ENCODE measurements at places on chromosomes 16 and 17.

DNA sequence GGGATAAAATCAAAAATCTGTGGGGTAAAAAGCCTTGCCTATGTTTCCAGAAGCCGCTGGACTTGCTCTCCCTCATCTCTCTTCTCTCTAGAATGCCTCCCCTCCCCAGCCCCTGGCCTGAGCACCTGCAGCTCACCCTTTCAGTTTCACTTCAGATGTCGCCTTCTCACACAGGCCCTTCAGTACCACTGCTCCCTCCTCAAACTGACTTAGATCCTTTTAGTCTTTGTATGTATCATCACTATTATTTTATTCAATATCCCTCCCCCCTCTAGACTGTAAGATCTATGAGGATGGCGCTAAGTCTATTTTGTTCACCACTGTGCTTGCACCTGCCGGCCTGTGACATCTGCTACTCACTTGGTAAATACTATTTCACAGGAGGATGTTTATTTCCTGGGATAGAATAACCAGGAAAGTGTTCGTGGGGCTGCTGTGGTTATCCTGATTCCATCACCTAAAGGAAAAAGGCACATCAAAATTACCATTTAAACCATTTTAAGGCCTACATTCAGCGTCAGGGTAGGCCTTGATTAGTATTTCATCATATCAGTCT, 122.3 kb downstream of the MRTFB start:
- no peak for DNase-seq

- no peak for DNase-seq
Observed at GRCh38 chr16:15477802-15478201, 43.4 kb downstream of the BMERB1 start.

- no peak for DNase-seq
Observed at GRCh38 chr17:45907750-45908395, 13.5 kb downstream of the MAPT start.

DNA sequence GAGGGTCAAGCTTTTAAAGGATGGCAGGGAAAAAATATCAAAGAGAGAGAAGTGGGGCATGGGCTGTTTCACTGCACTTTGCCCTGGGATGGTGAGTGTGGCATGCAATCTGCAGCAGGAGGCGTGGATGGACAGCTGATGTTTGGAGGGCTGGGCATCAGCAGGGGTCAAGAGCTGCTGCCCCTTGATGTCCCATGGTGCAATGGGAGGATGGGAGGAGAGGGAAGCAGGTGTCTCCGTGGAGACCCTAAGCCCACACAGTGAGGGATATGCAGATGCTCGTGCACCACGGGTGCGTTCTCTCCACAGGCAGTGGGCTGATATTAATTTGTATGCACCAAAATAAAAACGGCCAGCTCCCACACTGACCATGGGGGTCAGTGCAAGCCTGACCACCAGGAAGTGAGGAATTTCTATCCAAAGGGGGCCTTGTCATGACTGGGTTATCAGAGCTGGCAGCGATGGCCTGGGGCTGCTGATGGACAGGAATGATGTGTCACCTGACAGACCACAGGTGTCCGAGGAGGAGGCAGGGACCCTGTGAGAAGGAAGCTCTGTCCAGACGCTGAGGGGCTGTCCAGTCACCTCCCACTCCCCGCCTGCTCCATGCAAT, 183.6 kb downstream of the IRF8 start:
- DNase-seq: no peak

- DNase-seq: no peak
Observed at GRCh38 chr17:17831208-17832031, 5.4 kb downstream of the SREBF1 start.

DNA sequence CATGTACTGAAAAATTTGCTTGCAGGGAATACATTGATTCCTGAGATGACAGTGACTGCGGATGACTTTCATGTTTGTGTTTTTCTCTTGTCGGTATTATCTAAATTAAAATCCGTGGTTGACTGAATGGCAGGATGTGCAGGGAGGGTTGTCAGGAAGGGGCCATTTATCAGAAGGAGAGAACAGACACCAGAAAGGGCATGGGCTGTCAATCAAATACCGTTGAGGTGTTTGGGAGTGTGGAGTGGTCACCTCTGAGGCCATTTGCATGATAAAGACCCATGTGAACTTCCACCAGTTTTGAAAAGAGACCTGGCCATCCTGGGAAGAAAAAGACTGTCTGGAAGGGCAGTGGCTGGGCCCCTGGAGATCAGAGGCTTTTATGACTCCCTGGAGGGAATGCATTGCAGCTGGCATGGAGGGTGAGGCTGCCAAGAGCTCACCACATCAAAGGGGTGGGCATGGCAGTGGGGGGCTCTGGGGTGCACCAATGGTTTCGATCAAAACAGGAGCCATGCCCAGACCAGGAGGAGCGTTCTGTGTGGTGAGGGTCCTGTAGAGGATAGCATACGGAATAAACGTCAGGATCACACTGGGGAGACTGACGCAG, 67.1 kb downstream of the CYLD start:
- no peak for DNase-seq

DNA sequence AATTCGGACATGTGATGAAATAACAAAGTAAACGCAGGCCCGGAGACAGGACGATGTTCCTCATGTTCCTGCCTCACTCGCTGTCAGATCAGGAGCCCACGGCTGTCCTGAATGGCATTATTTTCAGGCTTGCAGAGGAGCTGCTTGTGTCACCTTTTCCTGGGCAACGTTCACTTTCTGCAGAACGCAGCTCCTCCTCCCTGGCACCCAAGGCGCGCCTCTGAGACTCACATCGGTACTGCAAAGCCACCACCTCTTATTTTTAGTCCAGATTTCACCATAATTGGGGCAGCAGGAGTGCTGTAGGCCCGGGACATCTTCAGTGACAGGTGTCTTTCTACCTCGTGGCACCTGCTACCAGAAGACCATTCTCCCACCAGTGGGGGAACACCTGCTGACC, 8.0 kb upstream of the C16orf96 start:
- DNase-seq: no peak

DNA sequence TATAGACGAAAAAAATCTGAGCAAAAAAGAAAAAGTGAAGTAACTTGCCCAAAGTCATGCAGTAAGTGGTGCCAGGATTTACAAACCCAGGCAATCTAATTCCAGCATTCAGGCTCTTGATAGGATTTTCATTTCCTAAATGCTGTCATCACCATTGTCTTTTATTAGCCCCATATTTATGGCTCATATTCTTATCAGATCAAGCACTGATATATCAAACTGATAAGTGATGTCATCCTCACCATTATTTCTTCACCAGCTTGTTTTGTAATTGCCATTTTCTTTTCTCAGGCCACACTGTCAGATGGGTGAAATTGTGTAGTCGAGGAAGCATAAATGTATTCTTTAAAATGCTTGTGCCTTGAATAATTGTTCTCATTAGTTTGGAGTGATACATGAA, 1.3 kb downstream of the RAD51C start:
- DNase-seq: no peak

DNA sequence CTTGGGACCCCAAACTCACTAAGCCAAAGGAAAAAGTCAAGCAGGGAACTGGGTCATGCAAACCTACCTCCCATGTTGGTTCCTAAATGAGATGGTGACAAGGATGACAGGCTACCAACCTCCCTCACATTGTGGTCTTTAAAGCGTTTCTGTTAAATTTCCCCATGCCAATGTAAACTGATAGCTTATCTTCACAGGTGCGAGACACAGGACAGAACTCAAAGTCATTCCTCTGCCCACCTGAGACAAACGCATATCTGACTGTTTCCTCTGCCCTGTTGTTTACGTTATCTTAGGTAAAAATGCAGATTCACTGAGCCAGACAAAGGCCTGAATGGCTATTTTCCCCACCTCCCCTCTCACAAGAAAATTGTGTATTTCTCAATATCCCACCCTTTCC, 19.0 kb upstream of the CD300E start:
- no peak for DNase-seq

- DNase-seq: no peak
Observed at GRCh38 chr16:50144211-50144610, 8.9 kb upstream of the TENT4B start.

DNA sequence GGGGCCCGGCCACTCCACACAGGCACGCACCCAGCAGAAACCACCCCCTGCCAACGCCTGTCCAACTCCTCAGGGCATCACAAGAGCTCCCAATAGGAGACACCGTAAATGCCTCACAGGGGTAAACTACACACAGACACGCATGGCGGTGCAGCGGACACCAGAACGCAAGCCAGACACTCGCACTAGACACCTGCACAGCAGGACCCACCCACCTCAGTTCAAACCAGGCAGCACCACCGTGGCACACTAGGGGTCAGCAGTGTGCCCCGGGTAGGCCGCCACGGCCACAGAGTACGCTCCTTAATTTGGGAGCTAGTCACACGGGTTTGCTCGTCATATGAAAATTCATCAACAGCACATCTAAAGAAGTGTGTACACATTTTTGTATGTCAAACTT, 3.4 kb downstream of the SLC38A10 start:
- DNase-seq: no peak

- no peak for DNase-seq
Observed at GRCh38 chr17:17494499-17494869, 1.7 kb downstream of the RASD1 start.

DNA sequence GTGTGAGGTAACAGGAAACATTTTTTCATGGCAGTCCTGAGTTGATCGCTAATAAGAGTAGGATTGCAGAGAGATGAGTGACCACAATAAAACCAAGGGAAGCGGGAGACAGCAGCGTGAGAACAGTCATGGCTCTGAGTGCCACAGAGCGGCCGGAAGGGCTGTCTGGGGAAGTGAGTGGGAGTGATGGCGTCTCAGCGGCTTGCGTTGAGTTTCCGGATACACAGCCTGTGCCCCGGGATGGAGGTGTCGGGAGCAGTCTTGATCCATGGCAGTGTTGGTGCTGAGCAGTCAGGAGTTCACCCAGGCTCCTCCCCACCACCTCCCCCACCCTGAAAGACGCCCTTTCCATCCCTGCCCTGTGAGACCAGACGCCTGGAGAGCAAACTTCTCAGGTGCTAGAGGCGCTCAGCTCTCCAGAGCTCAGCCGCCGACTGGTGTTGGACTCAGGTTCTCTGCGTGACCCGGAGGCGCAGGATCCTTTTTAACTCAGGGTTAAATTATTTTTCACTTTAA, 59.8 kb downstream of the BANP start:
- DNase-seq: no peak

DNA sequence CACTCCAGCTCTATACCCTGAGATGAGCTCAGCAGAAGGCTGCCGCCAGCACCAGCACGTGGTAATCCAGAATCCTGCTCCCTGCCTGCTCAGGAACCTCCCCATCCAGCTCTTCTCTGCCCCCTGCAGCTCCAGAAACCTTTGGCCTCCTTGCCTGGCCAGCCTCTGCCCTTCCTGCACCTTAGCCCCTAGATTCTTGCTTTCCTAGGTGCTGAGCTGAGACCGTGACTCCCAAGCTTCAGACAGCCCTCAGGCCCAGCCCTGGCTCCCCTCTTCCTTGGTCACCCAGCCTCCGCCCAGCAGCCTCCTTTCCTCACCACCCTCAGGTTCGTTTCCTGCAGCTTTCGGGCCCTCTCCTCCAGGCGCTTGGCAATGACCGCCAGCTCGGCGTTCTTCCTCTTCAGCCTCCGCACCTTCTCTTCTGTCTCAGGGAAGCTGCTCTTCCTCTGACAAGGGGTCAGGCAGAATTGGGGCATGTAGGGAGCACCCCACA, 2.6 kb downstream of the TSPOAP1 start:
- no peak for DNase-seq

- DNase-seq: no peak
Observed at GRCh38 chr17:82386881-82387704, 15.5 kb downstream of the UTS2R start.

DNA sequence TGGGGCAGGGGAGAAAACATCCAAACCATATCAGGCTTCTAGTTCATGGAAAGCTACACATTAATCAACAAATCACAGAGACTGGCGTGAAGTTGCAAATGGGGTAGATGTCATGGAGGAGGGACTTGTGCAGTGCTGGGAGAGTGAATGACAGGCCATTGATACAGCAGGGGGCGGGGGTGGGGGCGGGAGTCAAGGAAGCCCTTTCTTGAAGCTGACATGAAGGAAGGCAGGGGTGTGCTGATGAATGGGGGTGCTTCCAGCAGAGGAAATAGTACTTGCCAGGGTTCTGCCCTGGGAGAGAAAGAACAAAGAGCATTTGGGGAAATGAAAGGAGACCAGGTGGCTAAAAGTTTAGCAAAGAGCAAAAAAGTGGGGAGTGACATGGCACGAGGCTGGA, 269.9 kb downstream of the SHISA9 start:
- no peak for DNase-seq

DNA sequence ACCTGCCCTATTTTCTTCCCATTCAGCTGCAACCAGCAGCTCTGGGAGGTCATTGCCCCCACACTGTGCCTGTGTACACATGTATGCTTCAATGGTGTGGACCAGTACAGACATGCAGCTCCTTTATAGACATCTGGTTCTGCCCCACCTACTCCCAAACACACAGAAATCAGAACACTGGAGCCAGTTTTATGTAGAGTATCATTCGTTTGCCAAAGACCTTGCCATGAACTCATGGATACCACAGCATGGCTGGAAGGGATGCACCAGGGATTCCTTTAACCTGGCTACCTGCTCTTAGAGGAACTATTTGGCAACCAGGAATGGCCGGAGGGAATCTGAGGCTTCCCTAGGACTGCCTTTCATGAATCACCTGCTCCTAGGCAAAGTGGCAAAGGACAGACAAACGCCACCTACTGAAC, 60.4 kb downstream of the ZFHX3 start:
- no peak for DNase-seq

DNA sequence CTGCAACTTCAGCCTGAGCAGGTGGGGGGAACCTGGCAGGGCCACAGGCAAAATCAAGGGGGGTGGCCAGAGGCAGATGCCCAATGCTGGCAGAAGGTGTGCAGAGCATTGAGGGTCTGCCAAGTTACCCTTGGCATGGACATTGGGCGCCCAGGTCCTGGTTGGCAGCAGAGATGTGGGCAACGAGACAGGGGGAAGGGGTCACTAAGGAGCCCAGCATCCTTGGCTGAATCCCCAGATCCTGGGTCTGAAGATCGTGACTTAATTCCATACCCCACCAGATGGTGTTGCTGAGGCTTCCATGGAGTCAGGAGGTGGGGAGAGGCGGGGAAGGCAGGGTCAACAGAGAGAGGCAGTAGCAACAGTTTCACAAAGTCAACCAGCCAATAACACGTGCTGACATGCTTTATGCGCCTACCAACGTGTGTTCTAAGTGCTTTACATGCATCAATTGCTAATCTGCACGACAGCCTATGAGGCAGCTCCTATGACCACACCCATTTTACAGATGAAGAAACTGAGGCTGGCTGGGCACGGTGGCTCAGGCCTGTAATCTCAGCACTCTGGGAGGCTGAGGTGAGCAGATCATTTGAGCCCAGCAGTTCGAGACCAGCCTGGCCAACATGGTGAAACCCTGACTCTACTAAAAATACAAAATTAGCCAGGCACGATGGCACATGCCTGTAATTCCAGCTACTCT, 83.3 kb downstream of the GSG1L start:
- DNase-seq: no peak

DNA sequence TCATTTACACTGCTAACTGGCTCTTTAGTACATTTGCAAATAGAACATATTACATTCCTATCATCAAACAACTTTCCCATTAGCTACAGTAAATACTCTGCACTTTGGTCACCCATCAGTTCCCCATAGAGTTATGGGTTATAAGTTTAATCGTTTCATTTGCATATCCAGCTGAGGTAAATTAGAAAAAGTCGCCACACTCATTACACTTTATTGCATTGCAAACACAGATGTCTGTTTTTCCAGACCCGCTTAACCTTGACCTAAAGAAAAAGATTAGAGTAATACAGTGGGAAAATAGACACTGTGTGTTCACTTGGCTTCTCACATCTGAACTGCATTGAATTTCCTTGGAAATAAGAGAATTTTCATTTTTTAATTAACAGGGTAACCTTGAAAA, 213.1 kb upstream of the PSMD7 start:
- DNase-seq: no peak

- DNase-seq: no peak
Observed at GRCh38 chr16:17194190-17194780, 276.5 kb downstream of the XYLT1 start.

GRCh38 chr16:49473773-49474172, 100.2 kb downstream of the C16orf78 start:
- DNase-seq: no peak

Measured in skeletal muscle cell (primary cell).